ENCODE measurements at places on chromosomes 3 and 15. TPM values are rescaled to one million over a fixed set of nuclear protein-coding genes. Genes with fewer than 3 reads are reported as not detected.
A peak's percentile ranks its signal among the peaks of the same experiment; 100 is the strongest.

DNA sequence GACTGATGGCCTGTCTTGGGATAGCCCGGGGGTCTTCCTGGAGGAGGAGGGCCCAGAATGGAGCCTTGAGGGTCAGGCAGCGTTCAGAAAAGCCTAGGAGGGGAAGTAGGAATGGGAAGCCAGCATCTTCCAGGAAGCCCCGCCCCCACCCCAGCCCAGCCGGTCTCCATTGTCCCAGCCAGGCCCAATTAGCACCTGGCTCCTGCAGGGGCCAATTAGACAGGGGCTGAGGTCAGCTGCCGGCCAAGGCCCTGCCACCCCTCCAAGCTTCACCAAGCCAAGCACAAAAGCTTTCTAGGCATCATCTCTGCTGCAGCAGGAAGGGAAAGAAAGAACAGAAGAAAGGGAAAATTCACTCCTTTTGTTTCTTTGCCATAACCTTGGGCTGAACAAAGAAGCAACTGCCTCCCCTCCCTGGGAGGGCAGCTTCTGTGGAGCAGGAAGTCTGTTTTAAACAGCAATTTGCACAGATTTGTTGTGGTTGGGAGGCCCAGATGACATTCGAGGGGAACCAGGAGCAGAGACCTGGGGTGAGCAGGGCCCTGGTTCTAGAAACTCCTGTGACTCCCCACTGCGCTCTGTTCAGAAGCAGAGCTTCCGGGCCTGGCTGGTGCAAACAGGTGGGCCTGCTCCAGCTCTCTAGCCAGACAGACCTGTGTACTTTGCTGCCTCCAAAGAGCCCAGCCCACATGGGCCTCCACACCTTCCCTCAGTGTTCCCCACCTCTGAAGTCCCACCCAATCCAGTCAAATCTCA is 47.7 kb downstream of the CYP11A1 start:
- no peak for DNase-seq
- no peaks in the 10 kb centered on the region for H3K27me3 ChIP-seq

GRCh38 chr15:54571576-54571975 is 593.3 kb downstream of the UNC13C start:
- H3K36me3 ChIP-seq, result no peaks in the 10 kb centered on the region
- no peak for DNase-seq
- no peaks in the 10 kb centered on the region for H3K27me3 ChIP-seq
- H3K4me3 ChIP-seq, result no peak overlapping the region

DNA sequence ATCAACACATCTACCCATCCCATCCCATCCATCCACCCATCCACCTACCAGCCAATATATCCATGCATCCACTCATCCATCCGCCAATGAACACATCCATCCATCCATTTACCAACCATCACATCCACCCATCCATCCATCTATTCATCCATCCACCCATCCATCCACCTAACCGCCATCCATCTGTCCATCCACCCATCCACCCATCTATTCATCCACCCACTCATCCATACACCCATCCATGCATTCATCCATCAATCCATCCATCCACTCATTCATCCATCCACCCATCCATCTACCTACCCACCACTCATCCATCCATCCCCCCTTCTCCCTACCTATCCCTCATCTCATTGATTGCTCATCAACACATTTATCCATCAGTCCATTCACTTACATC is 47.6 kb upstream of the SEC13 start:
- no peaks in the 10 kb centered on the region for H3K27me3 ChIP-seq
- no peak overlapping the region for H3K27ac ChIP-seq
- H3K4me3 ChIP-seq, result no peak overlapping the region

DNA sequence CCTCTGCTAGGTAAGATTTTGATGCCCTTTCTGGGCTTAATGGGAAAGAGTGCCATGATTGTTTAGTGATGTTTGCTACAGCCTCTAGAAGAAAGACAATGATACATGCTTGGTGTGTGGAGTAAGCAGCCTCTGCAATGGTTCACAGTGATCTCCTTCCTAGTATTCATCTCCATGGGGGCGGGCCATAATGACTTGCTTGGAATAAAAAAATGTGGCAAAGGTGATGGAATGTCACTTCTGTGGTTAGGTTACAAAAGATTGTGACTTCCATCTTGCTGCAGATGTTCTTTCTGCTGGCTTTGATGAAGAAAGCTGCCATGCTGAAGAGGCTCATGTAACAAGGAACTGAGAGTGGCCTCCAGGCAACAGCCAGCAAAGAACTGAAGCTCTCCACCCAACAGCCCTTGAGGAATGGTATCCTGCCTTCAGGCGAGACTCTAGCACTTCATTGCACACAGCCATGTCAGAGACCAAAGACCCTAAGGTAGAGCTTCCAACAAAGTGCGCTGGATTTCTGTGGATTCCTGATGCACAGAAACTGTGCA is 139.1 kb upstream of the LRIG1 start:
- no peak overlapping the region for H3K27ac ChIP-seq
- no peak for DNase-seq
- H3K36me3 ChIP-seq, result no peaks in the 10 kb centered on the region
- no peaks in the 10 kb centered on the region for H3K27me3 ChIP-seq
- H3K4me3 ChIP-seq, result no peak overlapping the region

DNA sequence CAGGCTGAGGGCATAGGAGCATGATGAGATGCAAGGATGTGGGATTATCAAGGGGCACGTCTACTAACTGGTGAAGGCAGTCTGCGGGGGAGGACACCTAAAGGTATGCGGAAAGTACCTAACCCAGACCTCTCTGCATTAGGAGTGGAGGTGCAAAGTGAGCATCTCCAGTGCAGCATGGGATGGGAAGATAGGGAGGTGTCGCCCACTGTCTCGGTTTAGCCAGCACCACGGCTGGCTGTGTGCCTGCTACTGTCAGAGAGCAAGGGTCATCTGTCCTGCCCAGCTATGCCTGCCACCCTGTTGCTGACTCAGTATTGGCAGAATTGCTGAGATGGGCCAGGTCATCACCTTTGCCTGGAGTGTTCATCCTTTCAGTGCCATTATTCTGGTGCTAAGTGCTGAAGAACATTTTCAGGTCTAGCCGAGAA is 40.1 kb downstream of the OXNAD1 start:
- peak overlapping the region; percentile 30 for H3K4me3 ChIP-seq
- DNase-seq, result no peak
- H3K4me1 ChIP-seq, result peaks cover 74% of the 10 kb centered on the region
- peak overlapping the region; percentile 56 for H3K27ac ChIP-seq
- peaks cover 71% of the 10 kb centered on the region for H3K36me3 ChIP-seq
- no peaks in the 10 kb centered on the region for H3K27me3 ChIP-seq

GRCh38 chr3:113769551-113769950 is 22.7 kb downstream of the ATP6V1A start:
- H3K27ac ChIP-seq, result no peak overlapping the region
- peaks cover 3% of the 10 kb centered on the region for H3K36me3 ChIP-seq
- H3K4me1 ChIP-seq, result no peaks in the 10 kb centered on the region
- no peak overlapping the region for H3K4me3 ChIP-seq

- H3K36me3 ChIP-seq, result no peaks in the 10 kb centered on the region
- H3K4me3 ChIP-seq, result no peak overlapping the region
- H3K27me3 ChIP-seq, result no peaks in the 10 kb centered on the region
These were observed 12.3 kb downstream of the CDIN1 start for GRCh38 chr15:36591536-36592411.

The LRIG1 gene
- total RNA-seq, result 30.1 TPM
